ENCODE measurements at places on chromosomes 16 and 17.

DNA sequence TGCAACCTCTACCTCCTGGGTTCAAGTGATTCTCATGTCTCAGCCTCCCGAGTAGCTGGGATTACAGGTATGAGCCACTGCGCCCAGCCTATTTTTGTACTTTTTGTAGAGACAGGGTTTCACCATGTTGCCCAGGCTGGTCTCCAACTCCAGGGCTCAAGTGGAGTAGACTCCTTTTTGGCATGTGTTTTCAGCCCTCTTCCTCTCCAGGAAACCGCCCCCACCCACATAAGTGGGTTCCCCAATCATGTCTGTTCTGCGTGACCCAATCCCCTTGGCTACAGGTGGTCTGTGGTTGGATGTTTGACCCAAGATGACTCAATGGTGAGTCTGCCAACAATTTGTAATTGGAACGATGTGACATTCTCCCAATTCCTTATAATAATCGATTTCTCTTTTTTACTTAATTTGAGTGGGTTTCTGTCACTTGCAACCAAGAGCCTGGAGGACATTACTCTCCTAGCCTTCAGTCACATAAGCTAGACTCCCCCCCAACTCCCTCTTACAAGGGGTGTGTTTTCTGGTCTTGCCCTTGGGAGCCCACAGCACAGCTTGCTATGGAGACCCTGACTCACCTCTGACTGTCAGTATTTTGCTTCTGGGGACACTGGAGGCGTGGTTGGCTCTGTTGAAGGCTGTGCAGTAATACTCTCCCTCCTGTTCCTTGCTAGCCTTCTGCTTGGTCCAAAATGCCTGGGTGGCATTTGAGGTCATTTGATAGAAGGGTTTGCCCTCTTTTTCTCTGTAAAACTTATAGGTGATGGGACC lies 34.9 kb downstream of the PECAM1 start:
- peak; percentile 23 for DNase-seq

- no peak for DNase-seq
These were observed 16.2 kb downstream of the DLG4 start for GRCh38 chr17:7203391-7203790.

GRCh38 chr16:68460067-68460466 lies 11.8 kb upstream of the SMPD3 start:
- DNase-seq = no peak

DNA sequence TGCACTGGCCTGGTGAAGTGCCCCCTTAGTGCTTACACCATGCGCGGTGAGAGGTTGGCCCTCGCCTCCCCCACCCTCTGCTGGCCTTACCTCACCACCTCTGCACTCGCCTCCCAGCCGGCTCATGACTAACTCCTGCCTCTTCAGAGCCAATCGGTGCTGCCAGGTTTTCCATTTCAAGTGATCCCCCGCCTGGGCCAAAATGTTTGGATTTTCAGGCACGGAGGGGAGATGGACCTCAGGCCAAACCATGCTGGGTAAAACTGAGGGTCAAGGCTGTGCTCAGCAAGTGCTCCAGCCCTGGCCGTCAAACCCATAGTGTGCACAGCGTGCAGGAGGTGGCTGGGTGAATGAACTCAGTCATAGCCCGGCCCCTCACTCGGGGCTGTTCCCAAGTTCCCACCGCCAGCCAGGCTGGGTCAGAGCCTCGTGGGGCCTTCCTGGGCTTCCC lies 175.4 kb downstream of the SEC14L1 start:
- no peak for DNase-seq

- no peak for DNase-seq
These were observed at the start of gene TMC5 for GRCh38 chr16:19417640-19418039. Gene TMC5 (plus strand): TSS chr16:19417883. CDS start chr16:19440039, 22,156 bp downstream.

- peak; percentile 30 for DNase-seq
These were observed 615 bp downstream of the PHKG2 start for GRCh38 chr16:30748634-30749445.

DNA sequence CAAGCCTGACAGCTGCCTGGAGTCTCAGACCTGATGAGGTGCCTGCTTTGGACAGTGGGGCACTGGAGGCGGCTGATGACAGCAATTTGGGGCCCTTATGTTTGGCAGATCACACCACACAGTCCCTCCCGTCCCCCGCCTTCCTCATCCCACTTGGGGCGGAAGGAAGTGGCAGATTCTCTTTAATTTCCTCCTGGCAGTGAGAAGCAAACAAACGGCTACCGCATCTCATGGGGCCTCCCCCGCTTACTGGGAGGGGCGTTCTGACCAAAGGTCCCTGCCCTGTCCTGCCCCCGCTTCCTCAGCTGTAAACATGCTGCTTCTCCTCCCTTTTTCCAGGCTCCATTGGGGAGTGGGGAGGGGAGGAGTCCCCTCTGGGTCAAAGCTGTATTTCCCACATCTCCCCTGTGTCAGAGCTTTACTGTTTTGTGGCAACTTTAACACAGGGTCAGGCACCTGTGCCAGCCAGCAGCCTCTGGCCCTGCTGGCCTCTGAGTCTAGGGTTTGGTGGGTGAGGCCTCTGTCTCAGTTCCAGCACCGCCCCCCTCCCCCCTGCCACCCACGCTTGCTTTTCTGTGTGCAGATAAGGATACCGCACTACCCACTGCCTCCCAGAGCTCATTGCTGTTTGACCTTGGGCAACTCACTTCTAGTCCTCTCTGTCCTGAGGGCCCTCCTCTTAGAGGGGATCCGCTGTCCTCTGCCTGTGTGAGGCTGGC lies 5.4 kb upstream of the NFATC3 start:
- peak; percentile 75 for DNase-seq

DNA sequence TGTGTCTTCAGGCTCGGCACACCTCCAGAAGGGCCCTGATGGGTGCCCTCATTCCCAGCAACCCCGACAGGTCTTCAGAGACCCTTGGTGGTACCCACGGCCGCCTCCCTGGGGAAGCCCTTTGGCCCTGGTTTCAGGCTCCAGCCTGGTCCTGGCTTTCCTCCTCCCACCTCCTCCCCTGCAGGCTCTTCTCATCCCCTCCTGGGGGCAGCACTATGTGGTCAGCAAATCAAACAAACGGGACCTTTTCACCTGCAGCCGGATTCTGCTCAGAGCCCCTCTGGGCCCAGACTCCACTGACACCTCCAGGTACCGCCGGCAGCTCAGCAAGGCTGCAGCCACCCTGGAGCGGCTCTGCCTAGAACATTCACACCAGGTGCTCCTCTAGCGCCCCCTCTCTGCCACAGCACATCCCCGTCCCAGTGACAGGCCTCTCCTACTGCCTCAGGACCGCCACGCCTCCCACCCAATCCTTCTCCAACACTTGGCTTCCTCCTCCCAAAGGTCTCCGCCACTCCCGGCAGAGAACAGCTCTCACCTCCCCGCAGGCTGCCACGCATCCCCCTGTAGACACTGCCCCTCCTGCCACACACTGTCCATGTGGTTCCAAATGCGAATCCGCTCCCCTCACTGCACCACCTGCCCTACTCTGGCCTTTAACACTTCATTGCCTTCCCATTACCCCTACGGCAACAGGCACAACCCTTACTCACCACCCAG lies 12.0 kb downstream of the CORO7 start:
- DNase-seq = peak; percentile 25

DNA sequence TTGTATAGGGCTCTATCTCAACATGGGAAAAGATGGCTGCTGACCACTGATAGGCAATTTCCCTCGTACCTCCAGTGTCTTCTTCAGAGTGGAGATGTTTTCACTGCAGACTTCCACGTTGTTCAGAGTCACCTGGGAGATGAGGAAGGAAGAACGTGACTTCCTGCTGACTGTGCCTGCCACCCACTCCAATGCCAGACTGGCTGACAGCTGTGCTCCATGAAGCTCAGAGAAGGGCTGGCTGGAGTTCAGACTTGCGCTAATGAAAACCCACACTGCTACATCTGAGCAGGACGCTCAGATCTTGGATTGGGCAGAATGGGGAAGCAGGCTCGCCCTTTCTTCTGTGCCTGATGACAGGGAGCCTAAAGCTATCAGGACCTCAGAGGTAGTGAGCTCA lies 33.1 kb downstream of the COG4 start:
- DNase-seq = peak; percentile 44

- peak; percentile 87 for DNase-seq
These were observed 893 bp downstream of the POLR3E start for GRCh38 chr16:22297871-22298733.

- no peak for DNase-seq
These were observed 3.4 kb downstream of the DNAH9 start for GRCh38 chr17:11601661-11602060.

- DNase-seq = no peak
These were observed 86.2 kb upstream of the CREBBP start for GRCh38 chr16:3966681-3967080.

- peak; percentile 2 for DNase-seq
These were observed 127.6 kb downstream of the CHD9NB start for GRCh38 chr16:52925143-52925542.

DNA sequence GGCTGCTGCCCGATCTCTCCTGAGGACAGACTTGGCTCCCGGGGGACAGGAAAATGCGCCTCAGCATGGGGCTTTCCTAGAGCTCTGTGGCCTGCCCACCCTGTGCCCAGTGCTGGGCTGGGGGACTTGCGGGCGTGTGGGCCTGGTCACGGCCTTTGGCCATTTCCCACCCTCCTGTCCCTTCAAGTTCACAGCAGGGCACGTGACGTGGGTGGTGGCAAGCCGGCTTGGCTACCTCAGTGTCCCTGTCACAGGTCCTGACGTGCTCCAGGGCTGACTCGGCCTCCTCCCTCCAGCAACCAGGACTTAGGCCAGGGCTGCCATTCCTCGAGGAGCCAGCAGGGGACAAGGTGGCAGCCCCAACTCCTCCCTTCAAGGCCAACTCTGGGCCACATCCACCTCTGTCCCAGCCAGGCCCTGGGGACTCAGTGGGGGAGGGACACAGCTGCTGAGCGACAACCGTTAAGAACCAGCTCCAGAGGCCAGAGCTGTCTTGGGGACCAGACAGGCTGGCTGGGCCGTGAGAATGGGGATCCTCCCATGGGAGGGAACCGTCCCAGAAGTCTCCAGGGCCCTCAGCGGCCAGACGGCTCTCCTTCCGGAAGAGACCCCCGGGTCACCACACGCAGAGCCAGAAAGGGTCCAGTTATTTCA lies 981 bp upstream of the UNC13D start:
- peak; percentile 92 for DNase-seq

- peak; percentile 85 for DNase-seq
These were observed 4.8 kb downstream of the MT1A start for GRCh38 chr16:56643080-56643778.

- DNase-seq = no peak
These were observed 151.6 kb downstream of the ABCC12 start for GRCh38 chr16:48004141-48004695.

DNA sequence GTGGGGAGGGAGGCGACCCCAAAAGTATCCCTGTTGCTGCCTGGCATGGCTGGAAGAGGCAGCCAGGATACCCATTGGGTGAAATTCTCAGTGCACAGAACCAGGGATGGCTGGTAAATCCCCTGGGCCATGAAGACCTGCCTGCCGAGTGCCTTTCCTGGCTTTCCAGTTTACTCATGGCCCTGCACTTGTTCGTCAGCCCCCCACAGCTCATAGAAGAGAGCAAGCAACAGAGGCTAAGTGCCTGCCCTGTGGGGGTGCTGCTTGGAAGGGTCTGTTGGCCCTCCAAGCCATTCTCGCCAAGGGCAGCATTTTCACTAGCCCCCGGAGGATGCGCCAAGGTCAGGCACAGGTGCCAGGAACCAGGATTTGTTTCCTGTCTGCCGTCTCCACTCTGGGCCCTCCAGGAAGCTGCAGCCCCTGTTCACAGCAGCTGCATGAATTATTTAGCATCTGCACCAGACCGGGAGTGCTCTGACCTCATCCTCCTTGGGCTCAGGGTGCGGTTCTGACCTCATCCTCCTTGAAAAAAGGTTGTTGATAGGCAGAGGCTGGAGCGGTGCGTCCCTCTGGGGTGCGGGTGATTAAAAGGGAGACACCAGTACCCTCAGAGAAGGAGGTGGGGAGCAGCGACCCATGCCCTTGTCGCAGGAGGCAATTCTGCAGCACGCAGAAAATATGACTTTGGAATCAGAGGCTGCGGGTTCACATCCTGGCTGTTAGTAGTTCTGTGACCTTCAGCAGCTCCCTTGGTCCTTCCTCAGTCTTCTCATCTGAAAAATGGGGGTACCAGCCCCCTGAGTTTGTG lies 14.2 kb upstream of the CD300A start:
- no peak for DNase-seq

DNA sequence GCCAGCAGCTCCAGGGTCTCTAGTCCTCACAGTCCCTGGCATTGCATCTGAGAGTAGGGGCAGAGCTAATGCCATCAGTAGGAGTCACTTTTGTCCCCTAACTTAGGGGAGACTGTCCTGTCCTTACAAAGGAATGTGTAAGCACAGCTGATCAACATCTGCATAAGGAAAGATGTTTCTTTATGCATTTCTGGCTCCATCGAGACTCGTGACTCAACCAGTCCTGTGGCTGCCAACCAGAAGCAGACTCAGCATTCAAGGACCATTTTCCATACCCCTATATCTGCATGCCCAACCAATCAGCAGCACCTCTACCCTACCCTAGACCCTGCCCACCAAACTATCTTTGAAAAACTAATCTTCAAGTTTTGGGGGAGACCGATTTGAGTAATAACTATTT lies 8.2 kb upstream of the MPP2 start:
- DNase-seq = no peak

GRCh38 chr17:32275060-32276042 lies 9.7 kb downstream of the RHBDL3 start:
- DNase-seq = peak; percentile 80

DNA sequence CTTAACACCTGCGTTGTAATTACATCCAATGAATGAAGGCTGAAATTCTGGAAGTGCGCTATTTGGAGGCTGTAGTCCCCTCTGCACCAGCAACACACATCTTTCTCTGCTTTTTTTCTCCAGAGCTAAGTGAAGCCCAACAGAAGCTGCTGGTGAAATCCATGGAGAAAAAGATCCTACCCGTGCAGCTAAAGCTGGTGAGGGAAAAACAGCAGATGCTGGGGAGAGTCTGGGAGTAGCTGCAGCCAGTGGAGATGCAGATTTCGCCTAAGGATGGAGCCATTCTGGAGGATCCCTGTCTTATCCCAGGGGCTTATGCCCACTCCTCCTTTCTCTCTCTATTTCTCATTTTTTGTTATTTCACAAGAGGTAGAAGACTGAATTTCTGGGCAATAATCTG lies 4.8 kb upstream of the PSMD3 start:
- DNase-seq = no peak

GRCh38 chr17:10612957-10613744 lies 44.0 kb downstream of the MYH3 start:
- DNase-seq = no peak

GRCh38 chr16:64089697-64090096 lies 1032.2 kb downstream of the CDH11 start:
- DNase-seq = peak; percentile 6

- DNase-seq = no peak
These were observed 6.1 kb upstream of the LHX1 start for GRCh38 chr17:36931096-36931696.

GRCh38 chr17:63189082-63189481 lies 223.0 kb downstream of the TANC2 start:
- DNase-seq = peak; percentile 39

GRCh38 chr17:74212209-74212912 lies 1.0 kb upstream of the TTYH2 start:
- peak; percentile 62 for DNase-seq
